Stromal cell of bone marrow (primary cell): ENCODE measurements at places on chromosomes 4 and X.

DNA sequence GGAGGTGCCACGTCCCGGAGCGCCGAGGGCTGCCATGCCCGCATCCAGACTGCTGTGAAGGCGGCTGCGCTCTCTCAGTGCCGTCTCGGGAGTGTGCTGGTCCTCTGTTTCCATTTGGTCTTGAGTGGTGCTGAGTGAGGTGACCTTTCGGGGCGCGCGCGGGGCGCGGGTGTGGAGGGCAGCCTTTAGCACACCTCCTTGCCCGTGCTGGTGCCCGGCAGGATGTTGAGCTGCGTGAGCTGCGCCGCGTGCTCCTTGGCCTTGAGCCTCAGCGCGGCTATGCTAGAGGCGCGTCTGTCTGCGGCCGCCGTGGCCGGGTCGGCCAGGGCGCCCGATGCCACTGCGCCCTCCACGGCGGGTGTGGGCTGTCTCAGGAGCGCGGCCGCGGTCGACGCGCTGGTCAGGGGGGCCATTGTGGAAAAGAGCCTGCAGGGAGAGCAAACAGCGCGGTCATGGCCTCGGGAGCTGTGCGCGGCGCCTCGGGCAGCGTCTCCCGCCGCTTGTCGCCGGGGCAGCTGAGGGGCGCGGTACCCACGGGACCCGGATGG lies 11.2 kb downstream of the ARX start:
- no peak for DNase-seq

- DNase-seq, result no peak
These were observed 46.4 kb downstream of the ASMT start for GRCh38 chrX:1661048-1661921.

GRCh38 chr4:145076469-145076855 lies 21.5 kb downstream of the ANAPC10 start:
- DNase-seq, result no peak

DNA sequence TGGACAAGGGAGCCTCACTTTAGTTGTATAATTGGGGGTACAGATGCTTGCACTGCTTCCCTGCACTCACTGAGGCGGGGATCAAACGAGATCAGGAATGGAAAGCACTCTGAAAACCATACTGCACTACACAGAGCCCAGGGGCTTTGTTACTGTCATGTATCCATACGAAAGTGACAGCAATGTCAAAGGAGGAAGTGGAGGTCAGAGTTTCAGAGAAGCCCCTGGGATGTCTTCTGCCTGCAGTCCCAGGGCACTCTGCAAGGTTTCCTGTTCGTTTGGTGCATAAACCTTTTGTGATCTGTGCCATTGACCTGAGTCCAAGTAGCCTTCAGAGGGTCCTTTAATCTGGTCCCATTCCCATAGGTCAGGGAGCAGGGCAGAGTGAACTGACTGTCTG lies 31.2 kb downstream of the RNF175 start:
- no peak for DNase-seq

GRCh38 chr4:178003098-178003657 lies 560.9 kb upstream of the AGA start:
- no peak for DNase-seq

- no peak for DNase-seq
These were observed 15.3 kb downstream of the PHEX start for GRCh38 chrX:22047468-22047867.

DNA sequence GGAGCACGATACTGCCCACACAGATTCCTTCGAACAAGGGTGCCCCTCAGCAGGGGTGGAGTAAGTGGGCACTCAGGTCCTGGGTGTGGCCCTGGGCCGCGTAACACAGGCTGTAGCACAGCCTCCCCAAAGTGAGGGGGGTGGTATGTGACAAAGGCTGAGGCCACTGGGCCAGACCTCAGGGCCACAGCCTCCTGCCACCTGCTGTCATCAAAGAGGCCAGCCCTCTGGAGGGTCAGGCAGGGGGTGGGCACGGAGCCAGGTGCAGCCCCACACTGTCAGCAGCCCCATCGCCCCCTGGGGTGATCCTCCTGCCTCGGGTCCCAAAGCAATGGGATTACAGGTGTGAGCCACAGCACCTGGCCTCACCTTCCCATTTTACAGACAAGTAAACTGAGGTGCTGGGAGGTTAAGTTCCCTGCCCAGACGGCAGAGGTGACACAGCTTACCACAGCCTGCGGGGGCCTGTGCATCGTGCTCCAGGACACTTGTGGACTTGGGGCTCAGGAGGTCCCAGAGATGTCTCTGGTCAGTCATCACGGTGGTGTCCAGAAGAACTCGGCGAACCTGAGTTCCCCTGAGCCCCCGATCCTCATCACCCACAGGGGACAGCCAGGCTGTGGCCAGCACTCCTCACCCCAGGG lies 27.5 kb upstream of the MXD4 start:
- DNase-seq, result no peak

DNA sequence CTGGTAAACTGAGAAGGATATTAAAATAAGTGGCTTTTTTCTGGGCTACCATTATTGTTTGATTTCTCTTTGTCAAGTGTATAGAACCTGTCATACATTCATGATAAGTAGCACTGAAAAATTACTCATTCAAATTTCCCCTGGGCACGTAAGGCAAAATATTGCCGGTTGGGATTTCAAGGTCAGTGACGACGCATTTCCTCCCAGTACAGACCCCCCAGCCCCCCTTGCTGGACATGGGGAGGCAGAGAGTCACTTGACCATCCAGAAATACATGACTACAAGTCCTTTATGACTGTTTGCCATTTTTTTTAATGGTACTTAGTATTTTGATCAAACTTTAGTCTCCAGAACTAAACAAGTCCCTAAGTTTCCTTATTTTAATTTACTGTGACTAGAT lies 6.8 kb upstream of the MND1 start:
- DNase-seq, result no peak

GRCh38 chrX:119393144-119393543 lies 6.0 kb upstream of the SLC25A43 start:
- DNase-seq, result no peak

GRCh38 chr4:11914406-11914805 lies 485.7 kb upstream of the HS3ST1 start:
- DNase-seq, result peak; percentile 3

- peak; percentile 24 for DNase-seq
These were observed 82.8 kb upstream of the VEGFC start for GRCh38 chr4:176875446-176875930.

DNA sequence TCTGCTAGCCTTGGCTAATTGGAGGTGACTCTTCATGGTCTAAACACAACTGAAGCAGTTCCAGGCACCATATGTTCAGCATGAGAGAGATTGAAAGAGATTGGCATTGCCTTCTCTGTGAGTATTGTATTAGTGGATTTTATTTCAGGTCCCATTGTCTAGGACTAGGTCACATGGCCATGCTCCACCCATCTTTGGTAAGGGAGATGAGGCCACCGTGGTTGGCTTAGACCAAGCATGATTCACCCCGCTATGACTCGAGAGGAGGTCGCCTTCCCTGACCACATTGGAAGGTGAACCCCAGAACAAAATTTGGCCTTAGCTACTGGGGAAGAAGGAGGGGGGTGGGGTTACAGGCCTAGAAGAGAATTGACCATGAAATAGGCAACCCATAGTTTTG lies 109.9 kb upstream of the BCOR start:
- peak; percentile 32 for DNase-seq

- no peak for DNase-seq
These were observed 122.5 kb downstream of the ZNF827 start for GRCh38 chr4:145816091-145816490.

DNA sequence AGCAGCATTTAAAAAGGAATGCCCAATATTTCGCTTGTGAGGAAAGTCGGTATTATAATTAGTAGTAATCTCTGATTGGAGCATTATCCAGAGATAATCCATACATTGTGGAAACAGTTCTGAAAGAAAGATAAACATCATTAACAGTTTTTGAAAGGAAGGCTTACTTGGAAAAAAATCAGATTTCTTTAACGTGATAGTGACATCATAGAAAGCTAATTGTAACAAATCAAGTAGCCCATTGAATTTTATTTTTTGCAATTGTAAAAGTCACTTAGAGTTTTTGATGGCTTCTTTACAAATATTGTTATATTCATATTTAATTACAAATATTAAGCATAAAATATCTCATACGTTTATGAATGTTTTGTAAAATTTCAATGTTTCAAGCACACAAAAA lies 11.6 kb upstream of the NR3C2 start:
- DNase-seq, result no peak

GRCh38 chrX:97168646-97169045 lies 284.9 kb downstream of the RPA4 start:
- no peak for DNase-seq

DNA sequence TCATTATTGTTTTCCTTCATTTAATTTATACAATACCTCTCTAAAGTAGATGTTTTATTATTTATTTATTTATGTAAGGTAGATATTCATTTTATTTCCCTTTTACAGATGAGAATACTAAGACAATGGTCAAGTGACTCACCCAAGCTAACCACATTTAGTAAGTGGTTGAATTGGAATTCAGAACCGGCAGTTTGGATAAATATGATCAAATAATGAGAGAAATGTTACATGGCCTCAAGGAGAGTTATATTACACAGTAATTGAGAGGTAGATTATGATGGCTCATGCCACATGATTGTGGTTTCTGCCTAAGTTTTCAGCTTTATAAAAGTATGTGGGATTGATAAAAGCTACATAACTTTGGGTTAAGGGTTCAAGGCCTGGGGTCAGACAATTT lies 239.4 kb upstream of the BOD1L1 start:
- DNase-seq, result no peak

- DNase-seq, result no peak
These were observed 13.3 kb downstream of the TLR10 start for GRCh38 chr4:38769441-38769840.

DNA sequence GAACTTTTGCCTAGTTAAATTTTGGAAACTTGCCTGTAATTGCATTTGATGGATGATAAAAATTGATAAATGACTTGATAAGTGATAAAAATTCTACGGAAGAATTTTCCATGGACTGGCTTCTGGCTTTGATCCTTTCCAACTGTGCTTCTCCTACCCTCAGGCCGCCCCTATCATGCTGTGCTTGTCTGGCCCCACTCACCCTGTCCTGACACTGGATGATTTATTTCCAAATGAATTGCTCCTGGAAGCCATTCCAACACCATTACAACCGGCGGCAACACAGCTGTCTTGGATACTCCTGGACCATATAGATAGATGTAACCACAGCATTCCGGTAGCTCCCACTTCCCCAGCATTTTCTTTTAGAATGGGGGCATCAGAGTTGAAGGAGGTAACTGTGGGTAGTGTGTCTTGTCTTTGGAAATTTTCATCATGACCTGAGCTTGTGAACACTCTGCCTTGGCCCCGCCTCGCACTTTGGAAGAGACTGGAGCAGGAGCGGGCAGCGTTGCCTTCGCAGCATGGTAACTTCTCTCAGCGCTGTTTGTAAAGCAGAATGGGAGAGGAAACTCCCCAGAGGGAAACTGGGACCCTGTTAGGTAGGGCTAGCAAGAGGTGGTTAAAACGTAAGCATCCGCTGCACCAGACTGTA lies 77.4 kb downstream of the TBL1X start:
- no peak for DNase-seq

DNA sequence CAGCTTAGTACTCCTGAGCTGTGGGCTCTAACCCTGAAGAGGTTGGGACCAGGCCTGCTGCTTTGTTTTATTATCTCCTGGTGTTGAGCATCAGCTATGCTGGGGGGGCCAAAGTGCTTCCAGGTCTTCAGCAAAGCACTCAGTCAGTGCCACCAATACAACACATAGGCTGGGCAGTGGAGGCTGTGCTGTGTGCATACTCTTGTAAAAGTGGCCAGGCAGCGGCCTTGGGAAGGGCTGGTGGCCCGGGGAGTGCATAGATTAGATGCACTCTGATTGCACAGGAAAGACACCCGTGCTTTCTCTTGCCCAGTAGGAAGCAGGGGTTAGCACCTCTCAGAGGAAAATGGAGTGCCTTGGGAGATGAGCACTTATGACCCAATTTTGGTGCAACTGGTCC lies 534.0 kb downstream of the ARAP2 start:
- no peak for DNase-seq

DNA sequence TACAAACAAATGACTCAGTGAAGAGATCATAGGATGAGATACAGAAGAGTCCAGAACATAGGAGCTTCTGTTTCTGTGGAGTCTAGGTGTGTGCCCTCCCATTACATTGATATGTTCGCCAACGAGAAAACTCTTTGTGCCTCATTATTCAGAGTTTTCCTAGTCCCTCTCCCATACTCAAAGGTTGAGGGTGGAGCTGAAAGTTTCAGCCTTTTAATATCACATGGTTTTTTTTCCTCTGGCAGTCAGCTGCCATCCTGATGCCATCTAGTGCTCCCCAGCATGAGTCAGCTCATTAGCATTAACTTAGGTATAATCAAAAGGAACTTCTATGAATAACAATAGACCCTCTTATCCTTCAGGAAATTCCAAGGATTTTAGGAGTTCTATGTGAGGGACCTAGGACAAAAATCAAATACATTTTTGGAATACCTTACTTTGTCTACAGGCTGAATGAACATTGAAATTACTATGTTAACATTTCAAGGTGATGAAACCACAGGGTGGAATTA lies 559.6 kb upstream of the AMOT start:
- DNase-seq, result no peak

DNA sequence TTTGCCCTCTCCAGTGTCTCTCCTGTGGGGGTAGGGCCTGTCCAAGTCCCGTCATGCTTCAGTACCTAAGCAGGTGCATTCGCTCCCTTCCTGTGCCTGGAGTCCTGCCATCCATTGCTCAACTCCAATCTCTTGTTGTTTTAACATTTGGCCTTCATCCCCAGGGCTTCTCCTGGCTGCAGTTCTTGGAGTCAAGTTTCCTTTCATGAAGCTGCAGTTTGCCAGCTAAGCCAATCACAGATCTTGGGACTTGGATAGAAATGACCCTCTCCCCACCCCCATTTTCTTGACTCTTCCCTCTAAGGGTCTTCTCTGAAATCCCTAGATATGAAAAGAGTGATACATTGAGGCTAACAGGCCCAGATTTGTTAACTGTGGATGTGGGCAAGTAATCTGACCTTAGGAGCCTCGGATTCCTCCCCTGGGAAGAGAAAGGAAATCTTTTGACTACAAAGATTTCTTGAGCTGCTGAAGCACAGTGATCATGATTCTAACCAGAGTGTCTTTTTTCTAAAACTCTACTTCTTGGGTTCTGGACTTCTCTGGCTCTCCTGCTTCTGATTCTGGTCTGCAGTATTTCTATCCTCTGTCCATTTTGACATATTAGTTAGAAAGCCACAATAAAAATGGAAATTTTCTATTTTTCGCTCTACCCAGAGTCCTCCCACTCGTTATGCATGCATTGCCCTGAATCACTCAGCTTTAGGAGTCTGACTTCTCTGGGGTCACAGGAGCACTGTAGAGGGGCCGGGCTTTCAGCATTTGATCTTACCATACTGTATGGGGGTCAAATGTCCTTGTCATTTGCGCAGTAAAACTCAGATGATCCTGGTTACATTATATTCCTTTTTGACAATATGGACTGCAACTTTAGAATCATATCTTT lies 61.0 kb downstream of the CHRNA9 start:
- peak; percentile 33 for DNase-seq
